ENCODE measurements at places on chromosomes 7 and 10.

DNA sequence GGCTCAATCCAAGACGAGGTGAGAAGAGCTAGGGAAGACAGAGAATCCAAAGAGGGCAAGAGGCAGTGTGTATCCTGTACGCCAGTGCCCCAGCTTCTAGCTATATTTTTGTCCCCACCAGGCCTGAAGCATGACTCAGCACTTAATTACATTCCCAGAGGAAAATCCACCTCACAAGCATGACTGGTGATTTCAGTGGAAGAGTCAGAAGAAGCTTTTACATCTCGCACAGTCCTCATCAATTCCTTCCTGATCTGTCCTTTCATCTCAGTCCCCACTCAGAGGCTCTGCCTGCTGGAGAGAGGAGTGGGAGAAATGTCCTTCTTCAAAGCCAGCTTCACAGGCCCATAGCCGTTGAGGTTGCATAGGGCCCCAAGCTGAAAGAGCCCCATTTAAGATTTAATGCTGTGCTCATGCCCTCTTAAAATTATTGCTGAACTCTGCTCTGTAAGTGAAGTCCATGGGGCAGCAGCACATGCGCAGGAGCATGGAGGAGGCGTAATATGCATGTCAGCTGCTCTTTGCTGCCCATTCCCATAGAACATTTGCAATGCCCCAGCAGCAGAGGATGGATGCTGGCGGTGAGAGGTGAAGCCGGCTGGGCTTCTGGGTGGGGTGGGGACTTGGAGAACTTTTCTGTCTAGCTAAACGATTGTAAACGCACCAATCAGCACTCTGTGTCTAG, 39.0 kb upstream of the AOAH start:
- DNase-seq: no peak

DNA sequence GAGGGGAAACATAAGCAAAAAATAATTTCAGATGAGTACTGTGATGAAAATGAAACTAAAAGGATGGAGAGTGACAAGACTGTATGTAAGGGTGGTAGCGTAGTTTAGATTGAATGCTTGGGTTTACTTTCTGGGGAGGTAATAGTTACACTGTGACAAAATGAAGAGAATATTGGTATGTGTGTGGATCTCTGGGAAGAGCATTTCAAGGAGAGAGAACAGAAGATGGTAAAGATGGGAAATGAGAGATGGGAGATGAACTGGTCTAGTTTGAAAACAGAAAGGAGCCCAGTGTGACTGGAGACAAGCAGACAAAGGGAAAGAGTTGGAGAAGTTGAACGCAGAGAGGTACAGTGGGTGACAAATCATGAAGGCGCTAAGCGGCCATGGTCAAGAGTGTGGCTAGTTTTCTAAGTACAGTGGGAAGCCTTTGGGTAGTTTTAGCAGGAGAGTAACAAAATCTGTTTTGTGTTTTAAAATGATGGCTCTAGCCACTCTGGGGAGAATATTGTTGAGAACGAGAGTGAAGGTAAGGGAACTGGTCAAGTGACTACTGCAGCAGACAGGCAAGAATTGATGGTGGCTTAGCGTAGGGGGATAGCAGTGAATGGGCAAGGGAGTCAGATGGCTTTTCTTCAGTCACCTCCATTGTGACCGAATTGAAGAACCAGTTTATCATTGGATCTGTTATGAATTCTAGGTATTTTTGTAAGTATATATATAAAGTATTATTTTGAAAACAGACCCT, 22.6 kb downstream of the PALS2 start:
- peak; percentile 61 for DNase-seq

DNA sequence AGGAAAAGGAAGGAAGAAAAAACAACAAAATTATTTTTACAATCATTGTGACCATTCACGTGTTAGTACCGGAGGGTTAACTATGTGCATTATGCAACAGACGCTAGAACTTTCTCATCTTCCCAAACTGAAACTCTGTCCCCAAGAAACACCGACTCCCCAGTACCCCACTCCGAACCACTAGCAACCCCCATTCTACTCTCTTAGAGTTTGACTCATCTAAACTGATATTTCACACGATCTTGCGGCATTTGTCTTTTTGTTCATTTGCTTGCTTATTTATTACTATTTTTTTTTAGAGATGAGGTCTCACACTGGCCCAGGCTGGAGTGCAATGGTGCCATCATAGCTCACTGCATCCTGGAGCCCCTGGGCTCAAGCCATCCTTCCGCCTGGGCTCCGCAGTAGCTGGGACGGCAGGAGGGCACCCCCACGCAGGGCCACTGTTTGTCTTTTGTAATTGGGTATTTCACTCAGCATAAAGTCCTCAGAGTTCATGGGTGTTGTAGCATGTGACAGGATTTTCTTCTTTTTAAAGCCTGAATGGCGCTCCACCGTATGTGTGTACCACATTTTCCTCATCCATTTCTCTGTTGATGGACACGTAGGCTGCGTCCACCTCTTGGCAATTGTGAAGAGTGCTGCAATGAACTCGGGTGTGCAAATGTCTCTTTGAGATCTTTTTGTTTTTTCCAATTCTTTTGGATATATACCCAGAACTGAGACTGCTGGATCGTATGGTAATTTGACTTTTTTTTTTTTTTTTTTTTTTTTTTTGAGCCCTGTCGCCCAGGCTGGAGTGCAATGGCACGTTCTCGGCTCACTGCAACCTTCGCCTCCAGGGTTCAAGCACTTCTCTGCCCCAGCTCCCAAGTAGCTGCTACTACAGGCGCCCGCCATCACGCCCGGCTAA, 9.5 kb downstream of the MNX1 start:
- DNase-seq: peak; percentile 23

- DNase-seq: no peak
Observed at GRCh38 chr7:22066522-22066921, 120.8 kb upstream of the CDCA7L start.

- DNase-seq: peak; percentile 87
Observed at GRCh38 chr10:28179006-28179742, 123.7 kb downstream of the MPP7 start.

- no peak for DNase-seq
Observed at GRCh38 chr7:116356979-116357378, 142.6 kb upstream of the CAV2 start.

DNA sequence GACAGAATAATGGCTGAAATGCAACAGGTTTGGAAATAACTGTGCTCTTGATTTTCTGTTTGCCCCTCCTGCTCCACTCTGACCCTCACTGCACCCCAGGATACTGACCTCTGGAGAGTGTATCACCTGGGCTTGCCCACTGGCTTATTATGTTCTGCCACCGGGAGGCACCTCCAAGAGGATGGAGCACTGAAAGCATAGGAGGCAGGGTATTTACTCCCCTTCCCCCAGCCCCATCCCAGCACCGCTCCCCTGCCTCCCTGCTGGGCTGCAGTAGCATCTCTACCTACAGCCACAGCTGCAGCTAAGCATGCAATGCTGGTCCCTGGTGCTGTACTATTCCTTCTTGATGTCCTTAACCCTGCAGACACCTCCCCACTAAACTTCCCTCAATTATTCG, 26.4 kb downstream of the RAB11FIP2 start:
- no peak for DNase-seq

GRCh38 chr10:103724771-103725170, 130.6 kb downstream of the SH3PXD2A start:
- DNase-seq: no peak

DNA sequence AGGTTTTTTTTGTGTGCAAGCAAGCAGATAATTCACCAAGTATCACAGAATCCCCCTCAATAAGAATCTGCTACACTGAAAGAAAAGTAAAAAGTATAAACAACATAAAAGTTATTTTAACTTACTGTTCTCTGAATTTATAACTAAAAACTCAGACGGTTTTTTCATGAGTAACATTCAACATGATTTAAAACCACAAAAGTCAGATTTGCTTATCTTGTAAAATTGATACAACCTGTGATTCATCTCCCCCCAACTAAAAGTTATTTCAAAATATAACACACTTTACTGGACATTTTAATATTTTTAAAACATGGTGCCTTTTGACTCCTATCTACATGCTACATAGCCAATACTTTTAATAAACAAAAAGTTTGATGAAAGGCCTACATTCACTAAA, 32.8 kb downstream of the TSPAN12 start:
- no peak for DNase-seq

DNA sequence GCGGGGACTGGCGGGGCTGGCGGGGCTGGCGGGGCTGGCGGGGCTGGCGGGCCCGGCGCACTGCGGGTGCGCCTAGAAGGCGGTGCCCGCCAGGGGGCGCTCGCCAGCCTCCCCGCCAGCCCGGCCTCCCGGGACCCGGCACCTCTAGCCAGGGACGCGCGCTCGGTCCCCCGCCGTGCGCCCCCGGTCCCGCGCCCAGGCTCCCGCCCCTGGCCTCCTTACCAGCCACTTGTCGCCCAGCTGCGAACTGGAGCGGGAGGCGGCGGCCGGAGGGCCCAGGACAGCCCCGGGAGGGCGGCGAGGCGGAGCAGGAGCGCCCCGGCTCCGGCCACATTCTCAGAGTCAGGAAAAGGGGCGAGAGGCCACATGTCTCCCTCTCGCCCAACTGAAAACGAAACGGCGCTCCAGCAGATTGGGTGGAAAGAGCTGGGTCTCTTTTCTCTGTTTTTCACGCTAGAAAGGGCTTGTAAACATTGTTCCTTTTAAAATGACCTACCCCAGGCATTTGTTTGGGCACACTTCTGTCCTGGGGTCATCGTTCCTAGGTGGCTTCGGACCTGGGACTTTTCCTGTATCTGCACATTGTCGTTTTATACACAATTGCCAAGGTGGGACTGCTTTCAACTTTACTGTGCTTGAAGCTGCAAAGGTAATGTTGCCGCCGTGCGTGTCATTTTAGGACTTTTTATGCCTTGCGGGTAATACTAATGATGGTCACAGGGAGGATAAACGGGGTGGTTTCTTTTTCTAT, 378 bp upstream of the PRKCQ start:
- DNase-seq: peak; percentile 93

GRCh38 chr10:110395350-110396283, 90.9 kb upstream of the SMNDC1 start:
- no peak for DNase-seq

GRCh38 chr7:94188350-94188749, 184.2 kb upstream of the BET1 start:
- no peak for DNase-seq

GRCh38 chr7:16431646-16432424, 10.5 kb upstream of the CRPPA start:
- DNase-seq: peak; percentile 82

DNA sequence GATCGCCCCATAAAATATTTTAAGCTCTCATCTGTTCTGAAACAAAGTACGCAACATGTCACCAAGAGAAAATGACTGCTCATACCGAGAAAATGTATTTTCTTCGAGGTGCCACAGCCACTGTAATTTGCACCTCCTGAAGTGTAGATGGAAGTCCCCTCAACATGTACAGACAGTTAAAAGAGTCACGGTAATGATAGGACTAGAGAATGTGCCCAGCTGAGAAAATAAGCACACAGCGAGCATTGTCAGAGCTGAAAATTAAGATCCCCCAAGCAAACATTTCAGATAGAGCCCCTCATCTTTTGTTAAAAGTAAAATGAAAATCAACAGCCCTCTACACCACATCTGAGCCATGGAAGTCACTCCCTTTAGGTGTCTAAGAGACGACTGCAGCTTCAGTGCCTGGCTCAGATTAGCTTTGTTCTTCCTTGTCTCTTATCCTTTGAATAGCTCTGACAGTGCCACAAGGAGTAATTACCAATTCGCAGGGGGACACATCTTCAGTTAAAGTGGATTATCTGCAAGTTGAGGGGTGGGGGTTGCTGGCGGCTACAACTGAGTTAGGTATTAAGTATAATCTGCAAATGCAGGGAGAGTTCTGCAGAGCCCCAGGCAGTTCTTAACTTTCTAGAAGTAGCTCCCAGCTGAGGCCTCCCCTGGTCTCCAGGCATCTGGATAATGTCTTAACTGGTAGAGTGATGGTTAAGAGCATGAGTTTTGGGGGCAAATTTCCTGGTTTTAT, 222.7 kb upstream of the C7orf33 start:
- DNase-seq: no peak

- DNase-seq: no peak
Observed at GRCh38 chr10:62048470-62048869, 147.0 kb downstream of the ARID5B start.

DNA sequence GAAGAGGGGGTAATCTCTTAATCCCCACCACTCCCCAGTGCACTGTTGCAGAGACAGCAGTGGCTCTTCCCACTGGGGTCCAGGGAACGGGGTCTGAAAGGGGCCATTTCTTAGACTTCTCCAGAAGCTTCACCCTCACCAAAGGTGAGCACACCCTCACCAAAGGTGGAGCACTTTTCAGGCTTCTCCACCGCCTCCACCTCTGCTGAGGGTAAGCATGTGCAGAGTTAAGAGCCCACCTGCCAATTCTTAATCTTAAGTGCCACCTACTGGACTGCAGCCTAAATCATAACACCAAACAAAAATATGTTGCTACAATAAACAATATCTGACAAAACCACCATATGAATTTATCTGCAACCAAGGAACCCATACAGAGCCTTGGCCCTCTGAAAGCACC, 27.0 kb downstream of the SNX13 start:
- no peak for DNase-seq

GRCh38 chr10:121002586-121003205, 151.5 kb downstream of the WDR11 start:
- no peak for DNase-seq

- DNase-seq: no peak
Observed at GRCh38 chr10:37619336-37619735, 238.1 kb downstream of the ZNF248 start.

DNA sequence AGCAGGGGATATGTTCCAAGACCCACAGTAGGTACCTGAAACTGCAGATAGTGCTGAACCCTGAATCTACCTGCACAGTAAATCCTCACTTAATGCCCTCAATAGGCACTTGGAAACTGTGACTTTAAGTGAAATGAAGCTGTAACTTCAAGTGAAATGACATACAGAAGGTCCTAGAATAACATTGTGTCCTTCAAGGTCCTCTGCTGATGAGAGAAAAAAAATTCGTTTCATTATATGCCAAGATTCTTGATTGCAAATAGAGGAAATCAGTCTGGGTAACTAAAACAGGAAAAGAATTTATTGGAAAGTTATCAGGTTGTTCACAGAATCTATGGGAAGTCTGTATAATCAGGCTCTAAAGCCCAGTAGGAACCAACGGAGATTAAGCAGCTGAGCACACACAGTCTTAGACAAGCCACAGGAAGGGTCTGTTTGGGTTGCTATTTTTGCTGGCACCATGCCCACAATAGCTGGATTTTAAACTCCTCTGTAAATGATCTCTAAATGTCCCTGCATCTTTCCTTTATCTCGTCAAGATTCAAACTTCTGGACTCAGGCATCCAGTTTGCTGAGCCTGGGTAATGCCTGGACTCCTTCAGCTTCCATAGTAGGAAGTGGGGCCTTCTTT, 57.5 kb downstream of the EXOC4 start:
- no peak for DNase-seq

- peak; percentile 63 for DNase-seq
Observed at GRCh38 chr7:125908711-125909110, 979.1 kb upstream of the POT1 start.

- DNase-seq: no peak
Observed at GRCh38 chr7:16063716-16064675, 357.3 kb downstream of the CRPPA start.

- DNase-seq: no peak
Observed at GRCh38 chr10:11208908-11209829, 191.5 kb downstream of the CELF2 start.

Data from OCI-M1 (cell line).